Left cardiac atrium (tissue), 4 donors: ENCODE measurements at places on chromosomes 5 and 9. TPM values are rescaled to one million over a fixed set of nuclear protein-coding genes. Genes with fewer than 3 reads are reported as not detected.

- DNase-seq, result no peak
Measured at GRCh38 chr5:1827886-1828397, 26.7 kb downstream of the NDUFS6 start.

DNA sequence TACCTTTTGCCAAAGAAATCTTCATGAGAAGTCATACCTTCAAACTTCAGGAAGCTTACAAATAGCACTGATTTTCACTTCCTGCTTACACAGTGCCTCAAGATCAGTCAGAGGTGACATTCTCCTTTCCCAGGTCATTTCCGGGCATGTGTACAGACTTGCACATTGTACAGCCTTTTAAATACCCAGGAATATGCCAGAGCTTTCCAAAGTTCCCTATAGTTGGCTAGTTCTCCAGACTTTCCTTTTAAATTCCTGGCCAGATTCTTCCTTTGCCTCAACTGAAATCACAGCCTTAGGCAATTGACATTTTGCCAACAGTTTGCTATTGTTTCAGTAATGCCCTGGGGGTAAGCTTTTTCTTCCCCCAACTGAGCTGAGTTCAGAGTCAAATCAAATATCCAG is 47.2 kb downstream of the RFX3 start:
- DNase-seq, result no peak

GRCh38 chr5:142465476-142465875 is 140.7 kb upstream of the SPRY4 start:
- DNase-seq, result no peak

The ANKRA2 gene
- 12.5 TPM for total RNA-seq

The TERT gene
- not detected for total RNA-seq
